ENCODE measurements at places on chromosomes 5 and 9. TPM values are rescaled to one million over a fixed set of nuclear protein-coding genes. Genes with fewer than 3 reads are reported as not detected.

NR6A1 gene
- under 0.01 TPM for total RNA-seq

PCDHGA12 gene
- 33.7 TPM for total RNA-seq

AMACR gene
- 8.6 TPM for total RNA-seq

UTP15 gene
- 22.9 TPM for total RNA-seq

SLC12A2 gene
- total RNA-seq: 31.8 TPM

NUTM2G gene
- total RNA-seq: not detected

RFESD gene
- 0.59 TPM for total RNA-seq

PCDHGA1 gene
- total RNA-seq: 0.69 TPM

BOD1 gene
- total RNA-seq: 101 TPM

INSYN2B gene
- 8.3 TPM for total RNA-seq

NMUR2 gene
- total RNA-seq: not detected

SPINK5 gene
- not detected for total RNA-seq

CDC20B gene
- total RNA-seq: not detected

PCSK5 gene
- total RNA-seq: 10.7 TPM

ENTPD2 gene
- total RNA-seq: not detected

HSD17B3 gene
- total RNA-seq: not detected

CDH6 gene
- total RNA-seq: 82.3 TPM

BAAT gene
- total RNA-seq: 0.23 TPM

RGS7BP gene
- total RNA-seq: 0.18 TPM

JADE2 gene
- total RNA-seq: 14.3 TPM

CDKN2B-AS1 gene
- total RNA-seq: 6.5 TPM

ADGRD2 gene
- not detected for total RNA-seq

OR1J2 gene
- not detected for total RNA-seq

ROR2 gene
- total RNA-seq: 20.5 TPM

Measured in smooth muscle cell of the umbilical artery (primary cell).